ENCODE measurements at places on chromosomes 12 and 14.

DNA sequence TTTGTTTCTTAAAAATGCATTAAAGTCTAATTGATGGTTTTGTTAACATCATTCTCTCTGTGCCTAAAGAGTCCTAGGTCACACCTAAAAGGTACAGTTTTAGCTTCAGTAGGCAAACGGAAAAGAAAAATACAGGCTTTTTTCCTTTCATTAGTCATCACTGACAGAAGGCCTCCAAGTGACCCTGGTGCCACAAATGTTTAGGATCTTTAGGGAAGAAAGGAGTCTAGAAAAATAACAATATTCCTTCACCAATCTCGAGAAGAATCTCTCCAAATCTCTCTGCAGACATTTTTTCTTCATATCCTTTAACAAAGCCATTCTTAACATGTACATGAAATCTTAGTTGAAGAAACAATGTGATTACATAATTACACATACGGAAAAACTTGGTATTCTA lies 2.0 kb downstream of the DENND5B start:
- peak; percentile 28 for DNase-seq

- DNase-seq, result peak; percentile 8
Measured at GRCh38 chr12:48156652-48157017, 680 bp downstream of the ASB8 start.

DNA sequence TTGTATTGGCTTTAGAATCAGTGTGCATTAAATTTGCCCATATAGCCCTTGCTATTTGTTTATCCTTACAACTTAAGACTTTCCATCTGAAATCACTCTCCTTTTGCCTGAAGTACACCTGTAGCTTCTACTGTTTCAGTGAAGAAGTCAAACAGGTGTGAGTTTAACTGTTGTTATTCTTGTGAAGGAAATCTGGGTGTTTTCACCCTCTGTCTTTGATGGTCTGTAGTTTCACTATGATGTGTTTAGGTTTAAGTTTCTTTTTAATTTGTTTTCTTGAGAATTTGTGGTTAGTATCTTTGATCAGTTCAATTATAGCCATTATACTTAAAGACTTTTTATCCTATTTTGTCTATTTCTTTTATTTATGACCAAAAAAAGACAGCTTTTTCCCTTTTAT lies 68.9 kb upstream of the BBS10 start:
- no peak for DNase-seq

DNA sequence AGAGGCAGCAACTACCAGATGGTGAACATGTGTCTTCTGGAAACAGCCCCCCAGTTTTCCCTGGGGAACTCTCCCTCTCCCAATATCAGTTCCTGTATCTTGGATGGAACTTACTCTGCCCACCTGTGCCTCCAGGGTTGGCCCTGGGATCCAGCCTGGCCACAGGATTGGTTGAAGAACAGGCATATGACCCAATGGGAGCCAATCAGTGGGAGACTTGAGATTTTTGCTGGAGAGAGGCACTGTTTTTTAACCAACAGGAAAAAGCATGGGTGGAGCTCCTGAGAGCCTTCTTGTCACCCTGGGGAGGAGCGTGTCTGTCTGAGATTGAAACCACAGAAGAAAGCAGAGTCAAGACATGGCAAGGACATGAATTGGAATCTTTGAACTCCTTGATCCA lies 33.6 kb upstream of the COX6A1 start:
- DNase-seq, result peak; percentile 22

- DNase-seq, result peak; percentile 40
Measured at GRCh38 chr12:66188584-66189485, at the start of gene IRAK3. Gene IRAK3 (plus strand): TSS chr12:66189214. CDS start chr12:66189300, 86 bp downstream.

DNA sequence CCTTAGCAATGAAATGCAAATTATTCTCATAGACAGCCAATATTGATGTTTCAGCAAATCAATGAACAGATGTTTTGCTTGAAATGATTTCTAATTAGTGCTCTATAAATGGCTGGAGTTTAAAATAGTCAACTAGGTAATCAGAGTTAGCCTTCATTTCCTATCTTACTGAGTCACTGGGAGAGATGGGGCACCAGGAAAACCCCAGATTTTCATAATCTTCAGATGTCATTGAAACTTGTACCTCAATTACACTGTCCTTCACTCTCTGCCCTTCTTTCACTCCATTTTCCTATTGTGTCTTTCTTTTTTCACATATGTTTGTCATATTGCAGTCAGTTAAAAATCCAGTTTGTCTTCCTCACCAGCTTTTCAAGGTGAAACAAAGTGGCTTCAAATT lies 92.7 kb downstream of the C12orf75 start:
- no peak for DNase-seq

DNA sequence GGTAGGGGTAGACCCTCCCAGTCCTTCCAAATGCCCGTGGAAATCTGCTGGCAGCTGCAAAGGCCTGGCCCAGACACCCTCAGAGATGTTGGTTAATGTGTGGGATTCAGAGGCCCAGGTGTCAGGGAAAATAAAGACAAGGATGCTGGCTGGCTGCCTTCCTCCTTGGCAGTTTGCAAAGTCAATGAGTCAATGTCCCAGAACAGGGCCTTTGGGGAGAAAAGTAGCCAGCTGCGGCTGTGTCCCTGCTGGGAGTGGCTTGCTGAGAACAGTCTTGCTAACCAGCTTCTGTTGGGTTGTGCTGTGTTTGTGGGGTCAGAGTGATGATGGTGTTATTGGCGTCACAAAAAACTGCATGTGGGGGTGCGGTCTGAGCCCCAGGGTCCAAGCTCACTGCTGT lies 29.2 kb downstream of the GLRX5 start:
- DNase-seq, result no peak
